Forelimb muscle (tissue), 1 donor: ENCODE measurements at places on chromosomes 1 and 21.
A peak's percentile ranks its signal among the peaks of the same experiment; 100 is the strongest.

- DNase-seq, result peak; percentile 19
Observed at GRCh38 chr1:18256282-18257235, 149.0 kb downstream of the IGSF21 start.

GRCh38 chr1:109821221-109821669, 57.5 kb upstream of the EPS8L3 start:
- no peak for DNase-seq

DNA sequence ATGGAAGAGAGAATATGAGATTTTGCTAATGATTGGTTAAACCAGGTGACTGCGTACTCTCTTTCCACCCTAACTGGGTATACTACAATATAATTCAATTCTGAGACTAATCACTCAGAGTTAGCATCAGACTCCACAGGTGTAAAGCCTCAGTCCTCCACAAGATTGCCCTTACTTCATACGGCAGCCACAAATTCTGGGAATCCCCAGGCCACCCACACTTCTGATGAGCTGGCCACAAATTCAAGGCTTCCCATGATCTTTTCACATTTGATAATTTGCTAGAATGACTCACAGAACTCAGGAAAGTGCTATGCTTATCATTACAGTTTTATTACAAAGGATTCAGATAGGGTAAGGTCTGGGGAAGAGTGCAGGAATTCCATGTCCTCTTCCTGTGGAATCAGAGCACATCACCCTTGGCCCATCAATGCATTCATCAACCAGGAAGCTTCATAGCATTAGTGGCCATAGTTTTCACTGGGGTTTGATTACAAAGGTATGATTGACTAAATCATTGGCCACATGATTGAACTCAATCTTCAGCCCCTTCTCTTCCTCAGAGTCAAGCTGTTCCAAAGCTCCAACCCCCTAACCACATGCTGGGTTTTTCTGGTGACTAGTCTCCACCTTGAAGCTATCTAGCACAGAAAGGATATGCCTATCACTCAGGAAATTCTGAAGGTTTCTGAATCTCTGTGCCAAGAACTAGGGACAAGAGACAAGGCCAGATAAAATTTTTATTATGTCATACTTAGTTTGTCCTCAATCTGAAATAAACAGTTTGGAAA, 131.7 kb downstream of the HHIPL2 start:
- DNase-seq, result no peak

- DNase-seq, result no peak
Observed at GRCh38 chr1:45299296-45299695, 27.4 kb upstream of the HPDL start.

DNA sequence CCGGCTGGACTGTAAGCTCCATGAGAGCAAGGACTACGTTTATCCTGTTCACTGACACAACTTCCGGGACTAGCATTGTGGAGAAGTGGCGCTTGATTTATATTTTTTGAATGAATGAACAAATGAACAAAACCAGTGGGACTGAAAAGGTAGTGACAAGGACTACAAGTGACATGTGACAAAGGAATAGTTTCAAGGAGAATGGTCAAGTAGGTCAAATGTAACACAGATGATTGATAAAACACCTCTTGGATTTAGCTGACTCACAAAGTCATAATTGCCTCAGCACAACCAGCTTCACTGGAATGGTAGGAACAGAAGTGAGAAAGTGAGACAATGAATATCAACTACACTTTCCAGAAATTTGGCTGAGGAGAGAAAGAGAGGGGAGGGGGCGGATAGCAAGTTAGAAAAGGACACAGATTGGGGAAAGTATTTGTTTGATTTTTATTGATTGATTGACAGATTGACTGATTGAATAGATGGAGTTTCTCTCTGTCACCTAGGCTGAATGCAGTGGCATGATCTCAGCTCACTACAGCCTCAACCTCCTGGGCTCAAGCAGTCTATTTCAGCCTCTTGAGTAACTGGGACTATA, 14.2 kb downstream of the MTF1 start:
- no peak for DNase-seq

GRCh38 chr21:27722095-27722494, 755.2 kb upstream of the ADAMTS5 start:
- no peak for DNase-seq

GRCh38 chr1:179632868-179633267, 41.2 kb downstream of the TDRD5 start:
- no peak for DNase-seq

- no peak for DNase-seq
Observed at GRCh38 chr1:225998560-225999226, 450 bp downstream of the SDE2 start.

DNA sequence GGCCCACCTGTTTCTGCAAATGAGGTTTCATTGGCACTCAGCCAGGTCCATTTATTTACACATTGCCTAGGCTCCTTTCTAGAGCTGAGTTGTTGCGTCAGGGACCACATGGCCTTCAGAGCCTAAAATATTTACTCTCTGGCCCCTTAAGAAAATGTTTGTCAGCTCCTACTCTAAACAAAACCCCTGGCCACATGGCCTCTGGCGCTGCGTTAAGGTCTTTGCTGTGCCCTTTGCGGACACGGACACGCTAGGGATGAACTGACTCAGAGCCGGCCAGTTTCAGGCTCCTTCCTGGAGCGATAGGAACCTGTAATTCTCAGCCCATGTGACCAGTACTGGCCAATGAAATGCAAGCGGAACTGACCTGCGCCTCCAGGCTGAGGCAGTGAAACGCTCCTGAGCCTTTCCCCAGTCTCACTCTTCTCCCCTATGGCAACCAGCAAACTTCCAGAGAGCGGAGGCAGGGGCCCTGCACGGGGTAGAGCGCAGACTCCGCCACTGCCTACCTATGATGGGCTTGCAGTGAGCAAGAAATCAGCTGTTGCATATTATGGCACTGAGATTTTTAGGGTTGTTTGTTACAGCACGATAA, 160.3 kb downstream of the ETS2 start:
- no peak for DNase-seq

GRCh38 chr1:97145321-97145956, 423.9 kb downstream of the PTBP2 start:
- DNase-seq, result no peak

DNA sequence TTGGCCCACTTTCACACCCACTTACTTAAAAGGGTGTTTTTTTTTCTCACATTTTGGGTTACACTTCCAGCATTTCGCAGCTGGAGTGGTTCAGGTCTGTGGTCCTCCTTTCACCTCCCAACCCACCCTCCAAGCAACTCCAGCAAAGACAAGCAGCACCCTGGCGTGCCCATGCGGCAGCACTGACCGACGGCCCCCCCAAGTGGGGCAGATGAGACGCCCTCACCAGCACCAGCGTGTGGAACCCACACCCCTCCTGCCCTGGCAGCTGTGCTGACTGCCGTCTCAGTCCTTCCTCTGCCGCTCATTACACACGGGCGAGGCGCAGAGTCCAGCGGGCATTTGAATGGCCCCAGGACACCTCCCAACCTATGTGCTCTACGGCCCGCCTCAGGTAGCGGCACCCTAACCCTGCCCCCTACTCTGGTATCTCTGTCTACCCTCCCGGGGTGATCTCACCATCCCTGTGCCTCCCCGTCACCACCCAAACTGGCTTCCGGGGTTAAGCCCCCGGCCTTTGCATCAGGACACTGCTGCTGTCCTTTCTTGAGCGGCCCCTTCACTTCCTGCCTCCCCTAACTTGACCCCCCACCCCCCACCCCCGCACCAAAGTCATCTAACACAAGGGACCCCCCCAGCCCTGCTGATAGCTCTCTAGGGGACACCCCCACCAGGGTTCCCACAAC, 10.9 kb downstream of the LSS start:
- DNase-seq, result no peak

DNA sequence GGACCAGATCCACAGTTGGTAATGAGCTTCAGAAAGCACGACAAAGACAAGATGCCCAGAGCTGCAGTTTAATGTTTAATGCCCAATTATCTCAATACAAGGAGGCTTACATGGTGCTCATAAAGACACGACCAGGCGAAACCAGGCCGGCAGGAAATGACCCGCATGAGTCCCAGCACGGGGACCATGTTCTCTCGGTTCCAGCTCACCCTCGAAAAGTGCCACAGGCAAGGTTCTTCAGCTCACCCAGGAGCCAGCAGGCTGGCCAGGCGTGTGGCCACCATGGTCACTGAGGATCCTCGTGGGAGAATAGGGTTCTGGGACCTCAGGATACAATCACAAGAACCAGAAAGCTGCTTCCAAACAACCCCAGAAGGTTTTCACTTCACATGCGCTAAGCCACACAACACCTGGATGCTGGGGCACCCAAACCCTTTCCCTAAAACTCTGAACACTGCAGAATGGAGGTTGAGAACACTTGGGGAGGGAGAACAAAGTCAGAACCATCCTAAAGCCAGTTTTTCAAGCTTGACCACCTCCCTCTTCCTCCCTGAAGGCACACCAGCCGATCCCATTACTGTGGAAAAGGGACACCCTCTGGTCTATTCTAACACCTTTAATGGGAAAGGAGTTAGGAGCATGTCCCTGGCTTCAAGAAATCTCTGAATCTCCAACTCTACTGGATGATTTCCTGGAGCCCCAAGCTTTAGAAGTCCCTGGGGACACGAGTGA, 22.6 kb upstream of the ASAP3 start:
- DNase-seq, result no peak

DNA sequence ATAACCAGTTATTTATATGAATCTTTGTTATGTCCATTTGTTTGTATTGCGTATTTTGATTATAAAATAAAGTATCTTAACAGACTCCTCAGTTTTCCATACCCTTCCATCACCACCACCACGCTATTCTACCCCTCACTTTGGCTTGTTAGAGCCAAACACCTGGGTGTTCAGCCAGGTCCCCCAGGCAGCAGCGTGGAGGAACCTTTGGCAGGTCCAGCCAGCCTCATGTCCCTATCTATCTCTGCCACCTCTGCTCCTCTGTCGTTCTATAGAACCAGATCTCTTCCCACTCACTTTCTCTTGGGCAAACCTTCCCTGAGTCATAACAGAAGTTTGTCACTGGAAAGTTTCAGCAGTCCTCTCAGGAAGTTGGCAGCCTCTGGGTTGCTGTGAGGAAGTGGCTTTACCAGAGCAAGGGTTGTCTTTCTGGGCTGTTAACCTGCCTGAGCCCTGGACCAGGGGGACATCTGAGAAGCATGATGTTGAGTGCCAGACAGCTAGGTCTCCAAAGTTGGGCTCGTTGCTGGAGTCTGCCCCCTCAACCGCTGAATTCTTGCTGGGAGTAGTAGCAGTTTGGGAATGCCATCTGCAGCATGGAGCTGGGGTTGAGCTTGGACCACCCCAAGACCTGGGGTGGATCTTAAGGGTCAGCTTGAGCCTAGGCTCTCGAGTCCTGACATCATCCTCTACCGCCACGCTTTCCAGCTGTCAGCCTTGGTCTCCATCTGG, 996 bp upstream of the SH3BGRL3 start:
- no peak for DNase-seq

DNA sequence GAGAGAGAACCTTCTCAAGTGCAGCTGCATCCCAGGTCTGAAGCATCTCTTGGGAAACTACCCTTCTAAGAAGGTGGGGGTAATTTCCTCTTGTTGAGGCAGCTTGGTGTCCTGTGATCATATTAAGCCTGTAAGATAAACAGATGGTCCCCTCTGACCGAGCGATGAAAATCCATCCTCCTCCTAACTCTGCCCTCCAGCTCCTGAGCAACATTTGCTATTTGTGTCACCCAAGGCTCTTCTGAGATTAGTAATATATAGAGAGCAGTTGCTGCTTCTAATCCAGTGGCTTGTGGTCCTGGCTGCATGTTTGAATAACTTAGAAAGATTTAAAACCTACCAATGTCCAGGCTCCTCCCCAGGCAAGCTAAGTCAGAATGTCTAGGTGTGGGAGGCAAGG, 123.7 kb downstream of the DISC1 start:
- DNase-seq, result no peak

DNA sequence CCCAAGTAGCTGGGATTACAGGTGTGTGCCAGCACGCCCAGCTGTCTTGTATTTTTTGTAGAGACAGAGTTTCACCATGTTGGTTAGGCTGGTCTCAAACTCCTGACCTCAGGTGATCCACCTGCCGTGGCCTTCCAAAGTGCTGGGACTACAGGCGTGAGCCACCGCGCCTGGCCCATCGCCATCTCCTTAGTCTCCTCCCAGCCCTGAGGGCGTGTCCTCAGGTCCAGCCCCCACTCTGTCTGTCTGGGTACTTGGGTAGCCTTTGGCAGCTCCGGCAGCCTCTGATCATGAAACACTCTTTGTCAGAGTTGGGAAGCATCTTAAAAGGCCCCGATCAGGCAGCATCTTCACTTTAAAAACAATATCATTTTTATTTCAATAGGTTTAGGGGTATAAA, 90.3 kb upstream of the DISP3 start:
- no peak for DNase-seq

GRCh38 chr1:8517661-8518489, 200.0 kb downstream of the SLC45A1 start:
- DNase-seq, result peak; percentile 50

DNA sequence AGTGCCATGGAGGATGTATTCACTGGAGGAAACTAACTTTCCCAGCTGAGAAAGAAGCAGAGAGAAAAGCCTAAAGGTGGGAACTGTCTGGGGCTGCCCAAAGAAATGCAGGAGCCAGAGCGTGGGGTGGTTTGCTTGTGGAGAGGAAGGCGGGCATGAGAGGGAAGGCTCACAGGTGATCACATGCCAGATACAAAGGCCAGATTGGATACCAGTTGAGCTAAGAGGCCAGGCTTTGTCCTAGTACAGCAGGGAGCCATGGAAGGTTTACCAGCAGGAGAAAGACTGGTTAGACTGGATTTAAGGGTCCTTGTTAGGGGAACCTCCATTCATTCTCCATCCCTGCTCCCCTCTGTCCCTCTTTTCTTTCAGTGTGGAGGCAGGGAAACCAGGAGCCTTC, 66.4 kb downstream of the BEND5 start:
- DNase-seq, result no peak

GRCh38 chr1:44806025-44806703, 987 bp downstream of the DYNLT4 start:
- DNase-seq, result no peak

- DNase-seq, result no peak
Observed at GRCh38 chr1:86069757-86070145, 86.8 kb downstream of the COL24A1 start.

DNA sequence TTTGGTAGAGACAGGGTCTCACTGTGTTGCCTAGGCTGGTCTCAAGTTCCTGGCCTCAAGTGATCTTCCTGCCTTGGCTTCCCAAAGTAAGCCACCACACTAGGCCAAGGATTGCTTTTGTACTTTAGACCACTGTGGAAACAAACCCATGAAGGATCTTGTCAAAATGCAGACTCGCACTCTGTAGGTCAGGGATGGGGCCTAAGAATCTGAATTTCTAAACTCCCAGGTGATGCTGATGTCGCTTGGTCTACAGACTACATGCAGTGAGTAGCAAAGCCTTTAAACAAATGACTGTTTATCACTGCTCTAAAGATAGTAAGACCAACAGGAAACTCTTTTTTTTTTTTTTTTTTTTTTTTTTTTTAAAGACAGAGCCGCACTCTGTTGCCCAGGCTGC, 54.1 kb upstream of the MUTYH start:
- DNase-seq, result no peak

DNA sequence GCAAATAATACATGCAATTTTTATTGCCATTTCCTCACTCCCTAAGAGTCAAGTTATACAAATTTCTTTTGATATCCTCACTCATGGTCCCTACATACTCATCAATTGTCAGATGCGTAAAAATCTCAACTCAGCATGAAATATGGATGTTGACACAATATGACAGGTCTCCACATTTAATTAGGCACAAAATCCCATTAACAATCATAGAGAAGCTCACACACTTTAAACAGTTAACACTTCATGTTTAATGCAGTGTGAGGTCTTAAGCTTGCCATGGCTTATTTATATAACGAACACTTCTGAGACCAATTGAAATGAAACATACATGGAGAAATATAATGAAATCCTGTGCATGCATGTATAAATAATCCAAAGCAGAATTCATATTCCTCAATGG, 58.6 kb downstream of the GREM2 start:
- DNase-seq, result no peak

- peak; percentile 24 for DNase-seq
Observed at GRCh38 chr1:68346188-68346808, 103.5 kb downstream of the RPE65 start.
